ENCODE measurements at places on chromosomes 13 and 19. TPM values are rescaled to one million over a fixed set of nuclear protein-coding genes. Genes with fewer than 3 reads are reported as not detected.

The ZIC5 gene
- total RNA-seq, result not detected

The ZSCAN4 gene
- total RNA-seq, result not detected

The FGF22 gene
- under 0.01 TPM for total RNA-seq

The ZNF610 gene
- total RNA-seq, result 3.3 TPM

The ZMYM5 gene
- total RNA-seq, result 32.4 TPM

The ANGPTL8 gene
- total RNA-seq, result not detected

Measured in fibroblast of lung (primary cell).